Activated CD4-positive, alpha-beta T cell treated with anti-CD3 and anti-CD28 coated beads, Interleukin-2, amount 50 U/mL, for 24 hours (primary cell): ENCODE measurements at places on chromosomes 7 and 10.

DNA sequence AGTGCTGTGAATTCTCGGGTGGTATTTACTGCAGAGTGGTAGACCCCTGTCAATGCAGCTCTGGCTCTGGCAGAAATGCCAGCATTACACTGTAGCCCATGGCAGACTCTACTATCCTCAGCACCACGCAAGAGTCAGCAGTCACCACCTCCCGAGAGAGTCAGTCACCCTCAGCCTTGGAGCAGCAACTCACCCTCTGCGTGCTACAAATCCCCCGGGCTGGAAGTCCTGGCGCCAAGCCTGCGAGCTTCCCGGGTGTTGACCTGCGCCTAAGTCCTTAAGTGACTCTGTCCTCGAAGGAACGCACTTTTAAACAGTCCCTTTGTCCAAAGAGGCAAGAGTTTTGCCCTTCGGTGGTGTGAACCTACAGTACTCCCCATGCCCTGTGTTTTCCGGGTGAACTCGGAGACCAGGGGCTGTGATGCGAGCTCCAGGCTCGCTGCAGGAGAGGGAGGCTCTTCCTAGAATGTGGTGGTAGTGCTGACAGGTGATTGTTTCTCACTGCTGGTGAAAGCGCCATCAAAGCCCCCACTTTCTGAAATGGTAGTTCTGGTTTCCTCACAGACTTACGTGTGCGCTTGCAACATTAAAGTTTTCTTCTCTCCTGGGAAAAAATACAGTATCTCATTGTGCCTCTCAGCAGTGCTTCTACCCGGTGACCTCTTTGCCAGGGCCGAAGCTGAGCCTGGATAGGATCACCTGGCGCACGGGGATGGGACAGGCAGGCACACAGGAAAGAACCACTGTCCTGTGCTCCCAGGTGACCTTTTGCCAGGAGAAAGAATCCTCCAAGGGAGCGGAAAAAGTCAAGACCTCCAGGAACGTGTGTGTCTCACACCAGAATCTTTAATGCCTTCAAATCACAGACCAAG, 33.1 kb upstream of the MBL2 start:
- no peak for DNase-seq

DNA sequence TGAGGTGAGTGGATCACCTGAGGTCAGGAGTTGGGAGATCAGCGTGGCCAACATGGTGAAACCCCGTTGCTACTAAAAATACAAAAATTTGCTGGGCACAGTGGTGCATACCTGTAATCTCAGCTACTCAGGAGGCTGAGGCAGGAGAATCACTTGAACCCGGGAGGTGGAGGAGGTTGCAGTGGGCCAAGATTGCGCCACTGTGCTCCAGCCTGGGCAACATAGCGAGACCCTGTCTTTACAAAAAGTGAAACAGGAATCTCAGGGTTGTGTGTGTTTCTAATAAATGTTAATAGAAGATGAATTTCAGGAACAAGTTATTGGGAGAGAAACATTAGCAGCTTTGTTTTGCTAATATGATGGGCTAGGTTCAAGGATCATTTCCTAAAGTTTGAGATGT, 19.9 kb downstream of the PPP2R2D start:
- no peak for DNase-seq

DNA sequence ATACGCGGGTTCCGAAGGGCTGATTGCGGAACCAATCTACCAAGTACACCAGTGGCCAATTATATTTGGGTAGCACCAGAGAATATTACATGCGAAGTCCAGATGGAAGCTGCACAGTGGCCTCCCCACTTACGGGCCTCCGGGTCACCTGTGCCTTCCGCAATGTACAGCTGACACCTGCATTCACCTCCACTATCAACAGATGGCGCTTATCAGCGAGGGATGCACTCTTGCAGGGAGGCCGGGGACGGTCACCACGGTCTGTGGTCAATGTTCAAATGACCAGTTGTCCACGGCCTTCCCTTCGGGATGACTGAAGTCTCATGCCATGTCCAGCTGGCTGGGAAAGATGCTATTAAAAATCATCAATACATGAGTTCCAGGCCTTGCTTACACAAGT, 47.6 kb downstream of the SLIT1 start:
- no peak for DNase-seq

DNA sequence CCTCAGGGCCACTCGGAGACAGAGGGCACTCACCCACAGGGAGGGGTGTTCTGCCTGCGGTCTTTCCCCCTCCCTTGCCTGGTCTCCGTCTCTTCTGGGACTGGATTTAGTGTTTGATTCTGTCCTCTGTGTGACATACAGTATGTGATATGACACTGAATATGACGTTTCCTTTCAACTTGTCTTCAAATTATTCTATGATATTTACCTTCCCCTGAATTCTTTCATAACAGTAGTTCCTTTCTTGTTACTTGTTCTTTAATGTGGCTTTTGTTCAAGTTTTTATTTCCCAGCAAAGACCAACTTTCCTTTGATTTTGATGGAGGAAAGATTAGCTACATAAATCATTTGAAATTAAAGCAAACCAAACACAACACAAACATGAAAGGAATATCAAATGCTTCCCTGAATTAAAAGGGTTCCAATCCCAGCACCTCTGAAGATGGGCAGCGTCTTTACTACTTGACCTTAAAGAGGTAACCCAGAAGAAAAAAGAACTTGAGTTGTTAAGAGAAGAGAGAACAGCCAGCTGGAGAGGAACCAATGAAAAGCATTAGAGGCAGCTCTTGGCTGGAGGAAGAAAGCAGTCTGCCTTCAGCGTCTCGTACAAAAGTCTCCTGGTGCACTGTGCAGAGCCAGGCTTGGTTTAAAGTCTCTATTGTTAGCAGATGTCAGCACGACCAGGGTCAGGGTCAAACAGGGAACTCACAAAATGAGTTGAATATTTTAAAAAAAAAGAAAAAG, 18.3 kb upstream of the RHEB start:
- no peak for DNase-seq

- no peak for DNase-seq
Measured at GRCh38 chr7:120070201-120070600, 202.8 kb upstream of the KCND2 start.
